ENCODE measurements at places on chromosomes 2 and 18.
A peak's percentile ranks its signal among the peaks of the same experiment; 100 is the strongest.

- no peak for DNase-seq
Measured at GRCh38 chr2:173184031-173185004, 108.7 kb downstream of the MAP3K20 start.

DNA sequence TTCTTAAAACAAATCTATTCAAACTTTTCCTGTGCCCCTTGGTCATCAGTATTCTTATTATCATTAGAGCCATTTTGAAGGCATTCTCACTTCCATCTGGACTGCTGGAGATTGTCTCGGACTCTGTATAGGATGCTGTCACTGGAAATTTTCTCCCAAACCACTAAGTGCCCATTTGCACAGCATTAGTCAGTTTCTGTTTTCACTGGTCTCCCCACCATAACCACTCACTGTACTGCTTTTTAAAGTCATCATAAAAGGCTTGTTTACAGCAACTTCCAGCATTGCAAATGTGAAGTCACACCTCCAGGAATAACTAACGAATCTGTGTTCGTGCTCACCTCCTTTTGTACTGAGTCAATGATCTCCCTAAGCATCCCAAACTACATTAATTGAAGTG, 150.9 kb upstream of the SERTAD2 start:
- no peak for DNase-seq

DNA sequence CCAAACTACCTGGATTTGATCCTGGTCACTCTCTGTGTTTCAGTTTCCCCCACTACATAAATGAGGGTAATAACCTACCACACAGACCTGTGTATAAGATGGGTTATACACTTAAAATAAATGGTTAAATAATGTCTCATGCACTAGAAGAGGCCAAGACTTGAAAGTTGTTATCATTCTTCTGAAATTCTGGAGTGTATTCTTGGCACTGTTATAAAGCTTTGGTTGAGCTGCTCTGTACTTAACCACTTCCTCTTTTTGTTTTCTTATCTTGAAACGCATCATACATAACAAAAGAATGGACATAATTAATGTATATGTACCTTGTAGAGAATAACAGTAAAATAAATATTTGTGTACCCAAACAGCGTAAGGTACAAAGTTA, 281.0 kb downstream of the AFF3 start:
- DNase-seq = peak; percentile 50

GRCh38 chr2:204967199-204967960, 422.1 kb downstream of the PARD3B start:
- no peak for DNase-seq

DNA sequence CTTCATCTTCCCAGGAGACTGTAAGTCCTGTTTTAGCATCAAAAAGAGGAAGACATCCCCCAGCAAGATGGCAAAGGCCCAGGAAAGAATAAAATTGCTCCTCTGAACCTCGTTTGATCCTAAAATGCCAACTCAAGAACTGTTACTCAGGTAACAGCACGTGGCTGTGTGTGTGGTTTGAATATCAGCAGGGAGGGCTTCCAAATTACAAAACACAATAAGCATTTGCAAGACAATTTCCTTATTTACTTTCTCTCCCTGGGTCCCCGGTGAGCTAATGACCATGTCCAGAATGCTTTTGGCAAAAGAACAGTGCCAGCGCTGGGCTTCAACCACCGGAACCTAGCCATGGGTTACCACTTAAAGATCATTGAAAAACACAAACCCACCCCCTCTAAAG, 163.6 kb downstream of the C1D start:
- DNase-seq = no peak

- DNase-seq = no peak
Measured at GRCh38 chr2:105886687-105887086, 142.0 kb downstream of the NCK2 start.

DNA sequence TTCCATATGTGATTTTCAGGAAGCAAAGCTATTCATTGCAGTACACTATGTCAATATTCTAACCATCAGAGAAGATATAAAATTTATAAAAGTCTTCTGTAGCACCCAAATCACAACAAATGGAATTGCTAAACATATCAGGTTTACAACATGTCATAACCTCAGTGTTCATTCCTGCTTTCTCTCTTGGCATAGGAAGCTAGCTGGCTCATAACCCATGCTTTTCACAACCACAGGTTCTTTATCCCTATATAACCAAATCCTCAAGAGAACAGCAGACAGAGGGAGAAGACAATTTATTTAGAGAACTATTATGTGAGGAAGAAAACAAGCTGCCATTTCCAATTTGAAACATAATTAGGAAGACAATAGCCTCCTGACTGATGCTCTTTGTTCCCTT, 997.0 kb upstream of the ACVR2A start:
- no peak for DNase-seq

DNA sequence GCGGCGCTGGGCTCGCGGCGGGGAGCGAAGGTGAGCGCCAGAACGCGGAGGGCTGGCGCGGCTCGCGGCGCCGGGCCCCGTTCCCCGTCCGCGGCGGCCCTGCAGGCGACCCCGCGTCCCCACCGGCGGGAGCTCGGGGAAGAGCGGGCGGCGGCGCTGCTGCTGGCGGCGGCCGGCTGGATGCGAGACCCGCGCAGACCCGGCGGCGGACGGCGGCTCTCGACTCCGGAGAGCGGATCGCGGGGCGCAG, 213 bp downstream of the DOK6 start:
- peak; percentile 5 for DNase-seq

DNA sequence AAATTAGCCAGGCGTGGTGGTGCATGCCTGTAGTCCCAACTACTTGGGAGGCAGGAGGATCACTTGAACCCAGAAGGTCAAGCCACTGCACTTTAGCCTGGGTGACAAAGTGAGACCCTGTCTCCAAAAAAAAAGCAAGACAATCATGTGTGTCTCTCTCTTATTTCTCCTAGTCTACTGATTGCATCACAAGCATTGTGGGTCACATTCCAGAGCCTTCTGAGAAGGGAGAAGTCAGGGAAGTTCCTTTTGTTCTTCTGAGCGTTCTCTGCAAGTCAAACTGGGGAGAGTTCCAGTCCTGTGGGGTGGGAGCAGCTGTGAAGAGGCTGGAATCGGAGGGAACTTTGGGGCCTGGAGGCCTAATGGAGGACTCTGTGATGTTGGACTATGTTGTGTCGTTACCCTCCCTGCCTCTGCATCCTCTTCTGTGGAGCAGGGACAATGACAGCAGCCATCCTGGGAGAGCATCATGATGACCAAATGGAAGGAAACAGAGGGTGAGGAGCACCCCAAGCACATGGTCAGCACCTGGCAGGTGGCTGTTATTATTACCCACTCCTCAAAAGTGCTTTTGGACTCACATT, 115.4 kb downstream of the MRO start:
- DNase-seq = no peak

GRCh38 chr2:97871096-97871780, 124.5 kb downstream of the TMEM131 start:
- no peak for DNase-seq

GRCh38 chr18:7257426-7257740, 26.5 kb downstream of the LRRC30 start:
- DNase-seq = no peak

DNA sequence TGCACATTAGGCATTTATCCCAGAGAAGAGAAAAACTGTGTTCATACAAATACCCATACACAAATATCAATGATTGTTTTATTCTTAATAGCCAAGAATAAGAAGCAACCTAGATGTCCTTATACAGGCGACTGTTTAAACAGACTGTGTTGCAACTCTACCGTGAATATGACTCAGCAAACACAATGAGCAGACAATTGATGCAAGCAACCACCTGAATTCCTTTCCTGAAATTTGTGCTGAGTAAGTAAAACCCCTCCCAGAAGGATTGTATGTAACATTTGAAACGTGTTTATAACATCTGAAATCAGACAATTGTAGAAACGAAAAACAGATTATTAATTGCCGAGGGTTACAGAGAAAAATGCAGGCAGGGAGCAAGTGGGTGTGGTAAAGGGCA, 621.9 kb upstream of the SOX11 start:
- DNase-seq = no peak

DNA sequence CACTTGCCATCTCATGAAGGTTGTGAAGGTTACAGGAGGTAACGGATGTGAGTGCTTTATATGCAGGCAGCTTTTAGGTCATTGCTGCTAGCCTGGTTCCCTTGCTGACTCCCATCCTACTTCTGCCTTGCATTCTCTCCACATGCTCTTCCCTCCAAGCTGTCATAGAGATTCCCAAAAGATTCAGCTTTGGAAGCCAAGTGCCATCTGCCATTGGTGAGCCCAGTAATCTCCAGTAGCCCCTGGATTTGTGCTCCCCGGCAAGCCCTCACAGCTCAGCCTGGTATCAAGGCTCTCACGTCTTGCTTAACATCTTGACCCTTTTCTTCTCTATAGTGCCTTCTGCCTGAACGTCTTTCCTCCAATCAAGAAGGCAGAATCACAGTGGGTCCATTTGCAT, 61.6 kb downstream of the MYT1L start:
- DNase-seq = no peak

- no peak for DNase-seq
Measured at GRCh38 chr2:19434413-19434812, 76.0 kb upstream of the OSR1 start.

GRCh38 chr2:88537640-88538039, 85.1 kb upstream of the FOXI3 start:
- no peak for DNase-seq

- no peak for DNase-seq
Measured at GRCh38 chr2:230796280-230796862, 68.4 kb upstream of the ITM2C start.

- DNase-seq = no peak
Measured at GRCh38 chr18:12155996-12156395, 62.4 kb downstream of the ANKRD62 start.

- no peak for DNase-seq
Measured at GRCh38 chr2:98333922-98334321, 12.3 kb upstream of the CNGA3 start.

Measured in germinal center (tissue), 1 donor.